Left cardiac atrium (tissue), 4 donors: ENCODE measurements at places on chromosomes 5 and 9. TPM values are rescaled to one million over a fixed set of nuclear protein-coding genes. Genes with fewer than 3 reads are reported as not detected.

GRCh38 chr9:98600631-98601030, 108.1 kb downstream of the GABBR2 start:
- DNase-seq, result no peak

DNA sequence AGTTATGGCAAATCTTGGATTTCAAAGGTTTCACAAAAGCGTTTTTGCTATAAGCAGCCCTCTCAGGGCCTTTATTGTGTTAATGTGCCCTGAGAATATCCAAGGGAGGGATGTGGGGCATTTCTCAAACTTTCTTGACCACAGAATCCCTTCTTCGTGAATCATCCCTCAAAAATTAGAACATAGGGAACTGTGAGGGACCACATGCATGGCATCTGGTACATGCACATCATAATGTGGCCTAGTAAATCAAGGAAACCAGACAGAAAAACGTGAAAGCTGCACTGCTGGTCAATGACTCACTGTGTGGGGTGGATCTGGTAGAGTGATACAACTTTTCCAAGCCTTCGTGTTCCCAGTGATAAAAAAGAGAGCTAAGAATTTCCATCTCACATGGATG, 22.4 kb downstream of the DDX31 start:
- no peak for DNase-seq

DNA sequence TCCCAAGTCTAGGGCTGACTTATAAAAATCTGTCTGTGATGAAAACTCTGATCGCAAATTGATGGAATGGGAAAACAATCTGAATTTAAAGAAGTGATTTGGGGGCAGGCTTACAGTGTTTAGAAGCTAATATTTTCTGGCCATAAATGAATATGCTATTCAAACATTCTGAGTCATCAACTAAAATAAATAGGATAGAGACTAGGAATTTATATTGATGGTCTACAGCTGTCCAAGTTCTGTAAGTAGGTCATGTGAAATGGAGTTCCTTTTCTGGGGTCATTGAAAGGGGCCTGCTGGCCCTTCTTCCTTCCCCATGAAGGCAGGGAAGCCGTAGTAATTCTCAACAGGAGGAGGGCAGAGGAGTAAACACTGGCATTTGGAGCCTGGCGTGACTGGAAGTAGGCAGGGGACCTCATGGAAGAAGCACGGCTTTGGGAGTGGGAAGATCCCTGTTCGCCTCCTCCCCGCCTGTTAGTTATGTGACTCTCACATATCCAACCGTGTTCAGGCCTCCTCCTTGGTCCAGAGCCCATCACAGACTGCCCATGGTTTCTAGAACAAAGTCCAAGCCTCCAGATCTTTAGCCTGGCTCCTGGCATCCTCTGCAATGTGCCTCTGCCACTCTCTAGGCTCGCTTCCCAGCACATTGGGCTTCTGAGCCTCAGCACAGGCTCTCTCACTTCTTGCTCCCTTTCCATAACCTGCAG, 31.7 kb downstream of the ALG2 start:
- no peak for DNase-seq

- no peak for DNase-seq
These were observed 28.8 kb downstream of the TRPM6 start for GRCh38 chr9:74858751-74859414.

DNA sequence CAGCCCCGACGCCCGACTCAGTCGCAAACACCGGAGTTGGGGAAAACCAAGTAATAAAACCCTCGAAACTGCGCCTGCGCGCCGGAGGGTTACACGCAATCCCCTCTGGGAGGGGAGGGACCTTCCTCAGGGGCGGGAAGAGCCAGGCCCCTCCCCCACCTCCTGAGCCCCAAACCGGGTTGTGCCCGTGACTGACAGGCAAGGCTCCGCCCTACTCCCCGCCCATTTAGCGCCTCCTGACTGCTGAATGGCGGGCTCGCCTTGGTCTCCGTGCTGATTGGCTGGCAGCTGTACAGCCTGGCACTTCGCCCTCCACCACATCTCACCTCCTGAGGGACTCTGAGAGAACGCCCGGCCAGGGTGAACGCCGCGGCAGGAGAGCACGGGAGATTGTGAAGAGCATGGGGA, at the start of gene PRDM9:
Gene PRDM9 (plus strand): TSS at position 332 of the 408 bp plus-strand sequence. CDS start 1,425 bp downstream, outside the sequence.
- peak; percentile 80 for DNase-seq

DNA sequence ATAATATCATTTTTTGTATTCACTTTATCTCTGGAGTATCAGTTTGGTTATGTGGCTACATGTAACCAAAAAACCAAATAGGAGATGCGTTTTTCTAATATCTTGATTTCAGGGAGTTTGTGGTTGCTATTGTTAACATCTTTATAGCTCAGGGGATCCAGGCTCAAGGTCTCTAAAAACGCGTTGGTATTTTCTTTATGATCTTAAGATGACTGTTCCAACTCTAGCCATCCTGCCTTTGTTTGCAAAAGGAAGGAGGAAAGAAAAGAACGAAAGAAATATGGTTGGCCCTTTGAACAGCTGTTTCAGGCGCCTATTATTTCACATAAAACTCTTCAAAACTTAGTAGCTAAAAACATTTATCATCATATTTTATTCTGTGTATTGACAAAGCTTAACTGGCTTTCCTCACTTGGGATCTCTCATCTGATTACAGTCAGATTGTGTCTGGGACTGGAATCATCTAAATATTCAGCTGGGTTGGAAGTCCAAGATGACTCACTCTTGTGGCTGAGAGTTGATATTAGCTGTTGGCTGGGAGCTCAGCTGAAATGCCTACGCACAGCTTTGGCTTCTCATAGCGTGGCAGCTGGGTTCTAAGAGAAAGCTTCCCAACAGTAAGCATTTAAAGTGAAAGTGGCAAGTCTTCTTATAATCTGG, 60.1 kb downstream of the FAM174A start:
- peak; percentile 37 for DNase-seq

DNA sequence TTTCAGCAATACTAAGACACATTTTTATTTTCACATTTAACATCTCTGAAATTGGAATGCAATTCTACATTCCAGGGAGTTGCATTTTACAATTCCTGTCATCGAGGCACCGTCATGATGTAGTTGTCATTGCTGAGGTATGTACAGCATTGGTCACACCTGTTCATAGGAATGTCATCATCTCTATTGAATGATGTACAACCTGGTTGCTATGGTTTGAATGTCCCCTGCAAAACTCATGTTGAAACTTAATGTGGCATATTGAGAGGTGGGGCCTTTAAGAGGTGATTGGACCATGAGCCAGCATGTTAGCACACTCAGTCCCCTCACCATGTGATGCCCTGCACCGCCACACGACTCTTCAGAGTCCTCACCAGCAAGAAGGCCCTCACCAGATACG, 103.1 kb downstream of the CEMIP2 start:
- DNase-seq, result no peak

- DNase-seq, result no peak
These were observed 1686.5 kb upstream of the ACO1 start for GRCh38 chr9:30697958-30698357.

DNA sequence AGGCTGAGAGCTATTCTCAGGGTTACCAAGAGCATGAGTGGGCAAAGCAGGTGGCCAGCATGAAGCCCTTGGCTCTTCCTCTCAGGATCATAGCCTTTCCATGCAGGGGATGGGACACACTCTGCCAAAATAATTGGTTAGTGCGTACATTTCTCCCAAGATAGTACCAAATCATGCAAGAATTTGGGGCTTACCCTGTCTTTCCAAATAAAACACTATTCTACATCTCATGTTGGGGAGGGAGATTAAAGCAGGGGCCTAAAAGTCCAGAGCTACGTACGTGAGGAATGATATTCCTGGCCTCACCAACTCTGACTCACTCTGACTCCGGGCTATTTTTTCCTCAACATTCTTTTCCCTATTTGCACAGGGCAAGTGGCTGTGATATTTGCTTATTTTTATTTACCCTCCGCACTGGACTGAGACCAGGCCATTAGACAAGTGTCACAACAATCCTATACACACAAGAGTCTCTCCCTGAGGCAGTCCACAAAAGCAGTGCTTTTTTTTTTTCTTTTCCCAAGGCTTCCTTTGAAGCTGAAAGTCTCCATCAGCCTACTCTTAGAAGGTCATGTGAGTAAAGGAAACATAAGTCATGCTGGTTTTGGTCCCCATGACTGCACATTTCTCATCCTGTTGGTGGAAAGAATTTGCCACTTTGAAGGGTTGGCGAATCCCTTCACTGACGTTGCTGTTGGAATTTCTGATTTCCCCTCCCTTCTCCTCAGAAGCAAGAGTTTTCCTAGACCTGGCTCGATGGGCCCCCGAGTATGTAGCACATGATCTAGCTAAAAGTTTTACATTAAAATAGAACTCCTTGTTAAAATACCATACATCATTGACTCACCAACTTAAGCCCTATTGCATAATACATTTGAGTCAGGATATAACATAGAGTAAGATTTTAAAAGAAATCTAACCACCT, 40.0 kb downstream of the TMEM252 start:
- no peak for DNase-seq

DNA sequence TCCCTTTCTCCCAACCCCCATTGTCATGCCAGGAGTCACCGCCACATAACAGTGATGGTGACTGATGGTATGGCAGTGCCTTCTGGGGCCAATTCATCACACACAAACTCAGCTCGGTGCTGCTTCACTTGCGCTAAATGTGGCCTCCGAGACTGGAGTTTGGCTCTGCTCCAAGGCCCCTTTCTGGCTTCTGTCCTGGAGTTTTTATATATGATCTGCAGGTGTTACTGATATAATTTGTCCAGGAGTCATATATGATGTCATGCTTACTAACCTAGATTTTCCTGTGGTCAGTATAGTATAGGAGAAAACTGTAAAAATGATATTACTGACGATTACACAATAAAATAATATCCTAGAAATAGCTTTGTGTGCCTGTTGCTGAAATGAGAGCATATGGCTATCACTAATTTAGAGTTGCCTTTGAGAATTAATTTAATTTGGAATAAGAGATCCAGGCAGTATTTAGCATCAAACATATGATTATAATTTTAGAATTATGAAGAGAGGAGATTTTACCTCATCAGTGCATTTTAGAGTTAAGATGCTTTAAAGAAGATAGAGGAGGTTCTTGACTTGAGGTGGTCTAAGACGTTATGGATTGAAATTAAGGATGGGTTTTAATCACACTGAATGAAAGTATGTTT, 334.1 kb upstream of the CD180 start:
- no peak for DNase-seq

DNA sequence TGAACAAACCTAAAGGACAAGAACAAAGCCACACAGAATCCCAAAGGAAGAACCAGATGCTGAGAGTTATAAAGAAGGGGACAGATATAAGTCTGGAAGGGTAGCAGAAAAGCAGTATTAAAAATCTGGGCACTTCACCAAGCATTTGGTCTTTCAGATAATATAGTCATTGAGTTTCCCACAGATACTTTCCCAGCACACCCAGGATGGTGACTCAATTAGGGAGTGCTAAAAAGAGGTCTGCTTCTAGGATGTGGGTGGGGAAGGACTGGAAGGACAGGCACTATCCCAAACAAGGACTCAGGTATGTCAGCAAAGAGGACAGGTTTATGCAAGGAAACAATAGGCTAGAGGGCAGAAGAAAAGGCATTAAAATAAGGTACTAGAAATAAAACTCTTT, 59.3 kb downstream of the DIAPH1 start:
- no peak for DNase-seq

DNA sequence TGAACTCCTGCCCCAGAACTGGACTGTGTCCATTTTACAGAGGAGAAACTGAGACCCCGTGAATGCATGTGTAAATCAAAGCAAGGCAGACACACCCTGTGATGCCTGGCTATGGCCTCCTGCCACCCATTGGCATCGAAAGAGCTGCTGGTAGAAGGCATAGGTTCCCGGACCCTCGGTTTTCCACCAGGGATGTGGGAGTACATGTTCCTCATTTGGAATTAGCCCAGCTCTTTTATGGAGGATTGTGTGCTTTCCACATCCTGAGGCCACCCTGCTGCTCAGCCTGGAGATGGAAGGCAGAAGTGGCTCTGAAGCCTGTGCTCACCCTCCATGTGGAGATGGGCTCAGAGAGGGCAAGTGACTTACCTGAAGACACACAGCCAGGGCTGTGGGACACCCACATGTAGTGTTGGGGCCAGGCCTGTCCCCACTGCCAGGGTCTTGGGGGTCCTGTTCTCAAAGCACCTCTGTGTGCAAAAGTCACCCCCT, 2.8 kb downstream of the SUSD3 start:
- no peak for DNase-seq

DNA sequence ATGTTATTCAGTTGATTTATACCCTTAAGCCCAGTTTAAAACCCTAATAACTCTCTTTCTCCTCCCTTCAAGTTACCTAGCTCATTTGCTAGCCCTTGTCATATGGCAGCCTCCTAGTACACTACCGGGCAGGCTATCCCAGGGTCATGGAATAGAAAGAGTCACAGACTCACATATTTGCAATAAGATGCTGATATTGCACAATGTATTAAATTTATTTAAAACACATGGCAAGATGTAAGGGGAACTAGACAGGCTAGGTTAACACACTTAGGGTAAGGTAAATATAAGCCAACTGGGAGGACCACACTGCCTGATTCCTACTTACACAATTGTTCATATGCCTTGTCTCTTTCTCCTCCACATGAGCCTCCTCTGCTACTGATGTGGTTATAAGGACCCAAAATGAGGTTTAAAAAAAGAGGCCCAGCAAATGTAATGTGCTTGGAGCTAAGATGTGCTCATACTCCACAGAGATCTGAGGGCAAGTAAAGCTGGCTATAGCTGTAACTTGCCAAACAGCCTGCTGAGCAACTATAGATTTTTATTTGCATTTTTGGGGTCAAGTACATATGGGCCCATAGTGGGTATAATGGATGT, 130.0 kb downstream of the ENC1 start:
- no peak for DNase-seq

- DNase-seq, result no peak
These were observed 12.7 kb downstream of the ANKS6 start for GRCh38 chr9:98783518-98784226.

SPINK5 gene
- 0.65 TPM for total RNA-seq

HNRNPAB gene
- 81.3 TPM for total RNA-seq

TMEM252 gene
- total RNA-seq, result 0.18 TPM

PCDHB4 gene
- total RNA-seq, result 1.6 TPM
